Stimulated activated CD4-positive, alpha-beta T cell treated with anti-CD3 and anti-CD28 coated beads, Interleukin-12 subunit alpha, Interleukin-12 subunit beta, amount 100 ng/mL, for 48 hours (primary cell): ENCODE measurements at places on chromosomes 5 and 9.

DNA sequence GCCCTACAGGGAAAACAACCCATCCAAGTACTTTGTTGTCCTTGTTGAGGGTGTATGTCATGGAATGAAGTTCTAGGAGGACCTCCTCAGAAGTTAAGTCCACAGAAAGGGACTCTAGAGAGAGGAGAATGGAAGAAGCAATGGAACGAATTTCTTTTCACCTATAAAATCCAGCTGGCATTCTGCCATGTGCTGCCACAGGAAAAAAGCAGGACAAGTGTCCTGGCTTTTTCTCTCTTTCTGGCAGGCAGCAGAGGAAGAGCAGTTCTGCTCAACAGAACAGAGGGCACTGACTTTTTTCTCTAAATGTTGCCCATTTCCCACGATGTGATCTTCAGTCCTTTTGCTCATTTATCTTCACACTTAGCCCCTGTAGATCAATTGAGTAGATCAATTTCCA lies 240.8 kb downstream of the MCTP1 start:
- no peak for DNase-seq

- DNase-seq, result no peak
These were observed 78.9 kb downstream of the ALDH7A1 start for GRCh38 chr5:126516133-126516532.

- DNase-seq, result no peak
These were observed 484.0 kb downstream of the SPATA31A7 start for GRCh38 chr9:61673664-61674381.

DNA sequence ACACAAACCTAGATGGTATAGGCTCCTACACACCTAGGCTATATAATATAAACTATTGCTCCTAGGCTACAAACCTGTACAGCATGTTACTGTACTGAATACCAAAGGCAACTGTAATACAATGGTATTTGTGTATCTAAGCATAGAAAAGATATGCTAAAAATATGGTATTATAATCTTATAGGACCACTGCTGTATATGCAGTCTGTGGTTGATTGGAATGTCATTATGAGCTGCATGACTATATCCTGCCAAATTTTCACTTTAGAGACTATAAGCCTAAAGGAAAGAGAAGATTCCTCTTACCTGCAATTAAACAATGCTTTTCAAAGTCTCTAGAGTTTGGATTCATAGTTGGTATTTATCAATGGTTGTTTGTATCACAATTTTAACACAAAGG lies 24.7 kb upstream of the ACOT12 start:
- DNase-seq, result no peak

- no peak for DNase-seq
These were observed 76.4 kb upstream of the CKMT2 start for GRCh38 chr5:81156732-81157131.

DNA sequence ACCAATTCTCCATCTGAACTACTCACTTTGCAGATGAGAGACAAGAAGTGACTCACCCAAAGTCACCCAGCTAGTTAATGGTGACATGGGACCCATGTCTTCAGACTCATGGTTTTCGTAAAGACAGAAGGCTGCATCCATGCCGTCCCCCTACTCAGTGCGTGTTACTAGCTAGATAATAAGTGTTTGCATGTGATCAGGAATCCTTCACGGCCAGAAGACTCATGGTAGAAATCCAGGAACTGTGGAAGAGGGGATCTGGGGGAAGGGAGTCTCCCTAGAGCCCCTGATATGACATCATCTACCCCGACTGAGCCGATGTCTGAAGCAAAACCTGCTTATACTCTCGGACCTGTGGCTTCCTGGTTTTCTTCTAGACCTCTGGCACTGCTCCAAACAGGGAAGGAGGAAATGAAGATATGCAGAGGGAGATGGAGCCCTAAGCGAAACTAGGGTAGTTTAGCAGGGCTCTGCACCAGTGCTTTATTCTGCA lies 3.3 kb downstream of the RNF183 start:
- no peak for DNase-seq

DNA sequence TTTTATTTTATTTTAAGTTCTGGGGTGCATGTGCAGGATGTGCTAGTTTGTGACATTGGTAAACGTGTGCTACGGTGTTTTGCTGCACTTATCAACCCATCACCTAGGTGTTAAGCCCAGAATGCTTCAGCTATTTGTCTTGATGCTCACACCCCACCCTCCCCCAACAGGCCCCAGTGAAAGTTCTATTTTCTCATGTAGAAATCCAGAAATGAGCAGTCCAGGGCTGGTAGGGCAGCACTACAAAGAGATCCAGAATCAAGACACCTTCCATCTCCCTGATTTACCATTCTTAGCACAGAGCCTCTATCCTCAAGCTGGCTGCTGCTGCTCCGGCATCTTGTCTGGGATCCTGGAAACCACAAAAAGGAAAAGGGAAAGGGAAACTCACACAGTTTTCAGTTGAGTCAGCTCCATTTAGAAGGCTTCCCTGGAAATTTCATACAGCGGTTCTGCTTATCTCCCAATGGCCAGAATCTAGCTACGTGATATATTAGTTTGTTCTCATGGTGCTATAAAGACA lies 85.4 kb upstream of the SMARCA2 start:
- no peak for DNase-seq

DNA sequence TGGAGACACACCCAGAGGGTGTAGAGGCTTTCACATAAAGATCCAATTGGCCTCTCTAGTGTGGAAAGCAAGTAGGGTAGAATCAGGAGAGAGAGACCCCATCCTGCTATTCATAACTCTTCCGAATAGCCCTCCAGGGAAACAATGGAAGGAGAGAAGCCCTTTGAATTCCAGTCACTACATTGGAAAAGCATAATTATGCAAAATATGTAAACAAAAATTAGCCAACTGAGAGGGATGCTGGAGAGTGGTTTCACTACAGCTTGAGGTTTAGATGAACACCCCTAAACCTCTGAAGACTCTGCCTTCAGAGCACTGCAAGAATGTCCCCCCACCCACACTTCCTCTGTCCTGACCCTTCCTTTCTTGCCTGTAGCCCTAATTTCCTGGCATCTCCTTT lies 197.3 kb upstream of the ANKRD55 start:
- DNase-seq, result no peak

DNA sequence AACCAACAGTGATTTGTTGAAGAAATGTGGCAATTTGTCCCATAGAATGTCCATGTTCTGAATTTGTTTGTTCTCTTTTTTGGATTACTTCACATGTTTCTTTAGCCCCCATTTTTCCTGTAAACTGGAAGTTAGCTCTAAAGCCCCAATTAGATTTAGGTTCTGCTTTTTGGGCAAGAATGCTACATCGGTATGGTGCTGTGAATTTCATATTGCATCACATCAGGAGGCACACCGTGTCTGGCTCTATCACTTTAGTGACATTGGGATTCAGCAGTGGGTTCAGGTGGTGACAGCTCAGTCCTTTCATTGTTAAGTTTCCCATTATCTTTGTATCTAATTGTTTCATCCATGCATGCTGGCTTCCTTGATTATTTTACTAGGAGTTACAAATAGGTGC lies 27.9 kb downstream of the ADGRV1 start:
- no peak for DNase-seq

GRCh38 chr9:15138357-15138686 lies 168.7 kb downstream of the TTC39B start:
- DNase-seq, result no peak

GRCh38 chr5:117792476-117792875 lies 1195.9 kb downstream of the DTWD2 start:
- no peak for DNase-seq

- no peak for DNase-seq
These were observed 40.7 kb upstream of the CTXN3 start for GRCh38 chr5:127608077-127608660.

DNA sequence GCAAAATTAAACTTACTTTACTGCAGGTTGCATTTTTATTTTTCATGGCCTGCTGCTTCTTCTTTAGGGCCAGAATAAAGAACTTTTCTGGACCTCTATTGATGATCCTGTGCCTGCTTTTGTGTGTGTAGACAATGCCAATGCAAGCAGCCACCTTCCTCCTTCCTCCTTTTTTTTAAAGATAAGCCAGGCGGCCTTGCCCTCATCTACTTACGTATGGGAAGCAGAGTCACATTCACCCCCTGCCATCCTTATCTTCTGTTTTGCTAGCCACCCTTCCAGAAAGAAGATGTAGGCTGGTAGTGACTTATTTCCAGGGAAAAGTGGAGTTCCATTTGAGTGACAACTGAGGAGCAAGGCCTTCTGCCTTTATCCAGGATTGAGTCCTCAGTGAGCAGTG lies 122.9 kb downstream of the KDM4C start:
- no peak for DNase-seq

- DNase-seq, result no peak
These were observed 88.4 kb upstream of the WWC1 start for GRCh38 chr5:168202996-168203395.

DNA sequence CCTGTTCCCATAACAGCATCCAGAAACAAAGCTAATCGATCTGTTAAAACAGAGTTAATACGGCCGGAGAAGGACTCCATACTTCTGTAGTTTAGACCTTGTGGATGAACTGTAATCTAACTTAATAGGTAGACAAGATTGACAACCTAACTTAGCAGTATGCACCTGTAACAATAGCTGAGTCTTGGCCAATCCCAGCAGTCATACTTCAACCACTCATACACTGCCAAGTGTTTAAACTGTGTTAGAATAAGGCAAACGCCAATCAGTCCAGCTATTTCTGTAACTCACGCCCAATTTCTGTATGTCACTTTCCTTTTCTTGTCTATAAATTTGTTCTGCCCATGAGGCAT lies 33.7 kb upstream of the MACIR start:
- no peak for DNase-seq

GRCh38 chr9:81534138-81534875 lies 155.0 kb downstream of the TLE1 start:
- DNase-seq, result no peak

DNA sequence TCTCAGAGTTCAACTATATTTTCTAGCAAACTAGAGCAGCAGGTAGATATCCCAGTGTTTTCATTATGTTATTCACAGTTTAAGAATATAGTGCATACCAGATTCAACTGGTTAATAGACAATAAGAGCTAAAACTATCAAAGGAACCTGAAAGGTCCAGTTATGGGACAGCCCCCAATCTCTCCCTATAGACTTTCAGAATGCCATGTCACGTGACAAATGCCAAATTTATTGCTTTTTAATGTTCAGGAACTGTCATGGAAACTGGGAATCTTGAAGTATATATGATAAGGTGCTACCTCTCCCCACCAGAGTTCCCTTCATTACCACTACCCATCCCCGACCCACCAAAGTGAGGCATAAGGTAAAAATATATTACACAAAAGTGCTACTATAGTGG lies 629.0 kb upstream of the SEMA6A start:
- no peak for DNase-seq

GRCh38 chr5:157283434-157283833 lies 17.5 kb downstream of the CYFIP2 start:
- no peak for DNase-seq

- no peak for DNase-seq
These were observed at the start of gene UBE2QL1 for GRCh38 chr5:6448622-6449464. UBE2QL1 (plus strand) TSS chr5:6448859; CDS start chr5:6448894, 35 bp downstream.

GRCh38 chr9:83299094-83299493 lies 236.2 kb upstream of the RASEF start:
- no peak for DNase-seq

DNA sequence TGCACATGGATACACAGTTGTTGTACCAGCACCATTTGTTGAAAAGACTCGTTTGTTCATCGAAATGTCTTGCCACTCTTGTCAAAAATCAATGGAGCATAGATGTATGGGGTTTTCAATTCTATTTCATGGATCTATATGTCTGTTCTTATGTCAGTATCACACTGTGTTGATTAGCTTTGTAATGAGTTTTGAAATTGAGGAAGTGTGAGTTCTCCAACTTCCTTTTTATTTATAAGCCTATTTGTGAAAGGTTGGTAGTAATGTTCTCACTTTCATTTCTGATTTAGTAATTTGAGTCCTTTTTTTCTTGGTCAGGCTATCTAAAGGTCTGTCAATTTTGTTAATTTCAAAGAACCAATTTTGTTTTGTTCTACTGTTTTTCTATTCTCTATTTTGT lies 26.1 kb downstream of the ZNF510 start:
- DNase-seq, result no peak

- DNase-seq, result no peak
These were observed 116.6 kb downstream of the DROSHA start for GRCh38 chr5:31415009-31415923.

DNA sequence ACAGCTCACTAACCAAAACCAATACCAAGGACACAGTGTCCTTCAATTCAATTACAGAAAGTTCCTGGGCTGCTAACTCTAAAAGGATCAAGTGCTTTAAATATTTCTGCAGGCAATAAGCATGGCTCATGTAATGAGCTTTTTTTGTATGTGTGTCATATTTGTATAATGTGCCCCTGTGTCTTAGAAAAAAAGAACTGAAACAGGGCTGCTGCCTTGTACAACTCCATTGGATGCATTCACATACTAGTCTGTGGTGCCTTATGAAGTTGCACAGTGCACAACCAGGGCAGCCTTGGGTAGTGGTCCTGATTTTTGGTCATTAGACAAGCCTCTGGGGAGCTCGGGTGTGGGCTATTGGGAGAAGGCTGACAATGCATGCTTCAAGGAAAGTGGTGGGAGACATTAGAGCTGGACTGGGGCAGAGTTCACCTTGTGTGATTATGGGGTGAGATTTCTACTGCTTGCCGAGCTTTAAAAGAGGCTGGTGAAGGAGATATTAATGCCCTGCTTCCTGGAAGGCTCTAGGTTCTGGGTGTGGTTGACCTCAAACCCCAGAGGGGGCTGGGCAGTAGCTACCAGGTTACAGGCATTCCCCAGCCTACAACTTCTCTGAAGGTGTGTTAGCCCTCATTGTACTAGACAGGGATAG lies 3.6 kb upstream of the CPEB4 start:
- no peak for DNase-seq

GRCh38 chr9:76609285-76610010 lies 150.5 kb downstream of the GCNT1 start:
- DNase-seq, result no peak

GRCh38 chr5:176817841-176818377 lies 7.5 kb downstream of the UNC5A start:
- DNase-seq, result no peak

GRCh38 chr9:111356481-111357244 lies 26.6 kb upstream of the OR2K2 start:
- peak; percentile 1 for DNase-seq

GRCh38 chr5:181261320-181262049 lies 542 bp upstream of the TRIM52 start:
- DNase-seq, result peak; percentile 44

DNA sequence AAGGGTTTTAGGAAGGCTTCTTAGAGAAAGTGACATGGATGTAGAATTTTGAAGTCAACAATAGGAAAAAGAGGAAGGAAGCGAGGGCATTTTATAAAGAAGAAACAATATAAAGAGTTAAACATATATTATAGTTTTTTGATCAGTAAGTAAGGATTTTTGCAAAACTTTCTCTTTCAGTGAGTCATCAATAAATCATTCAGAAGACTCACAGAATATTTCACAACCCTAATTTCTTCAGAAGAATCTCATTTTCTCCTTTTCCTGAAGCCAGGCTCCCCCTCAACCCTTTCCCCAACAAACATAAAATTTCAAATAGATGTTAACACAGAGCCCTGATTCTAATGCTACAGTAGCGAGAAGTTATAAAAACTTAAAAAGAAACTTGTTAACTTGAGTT lies 4.3 kb upstream of the COX7C start:
- DNase-seq, result no peak

- DNase-seq, result no peak
These were observed 509.4 kb downstream of the NFIB start for GRCh38 chr9:13804532-13804931.

GRCh38 chr5:9156282-9156681 lies 389.6 kb downstream of the SEMA5A start:
- DNase-seq, result no peak
